ENCODE measurements at places on chromosomes 7 and 10.

GRCh38 chr7:131072505-131073091 lies 255.1 kb upstream of the MKLN1 start:
- no peak for DNase-seq

DNA sequence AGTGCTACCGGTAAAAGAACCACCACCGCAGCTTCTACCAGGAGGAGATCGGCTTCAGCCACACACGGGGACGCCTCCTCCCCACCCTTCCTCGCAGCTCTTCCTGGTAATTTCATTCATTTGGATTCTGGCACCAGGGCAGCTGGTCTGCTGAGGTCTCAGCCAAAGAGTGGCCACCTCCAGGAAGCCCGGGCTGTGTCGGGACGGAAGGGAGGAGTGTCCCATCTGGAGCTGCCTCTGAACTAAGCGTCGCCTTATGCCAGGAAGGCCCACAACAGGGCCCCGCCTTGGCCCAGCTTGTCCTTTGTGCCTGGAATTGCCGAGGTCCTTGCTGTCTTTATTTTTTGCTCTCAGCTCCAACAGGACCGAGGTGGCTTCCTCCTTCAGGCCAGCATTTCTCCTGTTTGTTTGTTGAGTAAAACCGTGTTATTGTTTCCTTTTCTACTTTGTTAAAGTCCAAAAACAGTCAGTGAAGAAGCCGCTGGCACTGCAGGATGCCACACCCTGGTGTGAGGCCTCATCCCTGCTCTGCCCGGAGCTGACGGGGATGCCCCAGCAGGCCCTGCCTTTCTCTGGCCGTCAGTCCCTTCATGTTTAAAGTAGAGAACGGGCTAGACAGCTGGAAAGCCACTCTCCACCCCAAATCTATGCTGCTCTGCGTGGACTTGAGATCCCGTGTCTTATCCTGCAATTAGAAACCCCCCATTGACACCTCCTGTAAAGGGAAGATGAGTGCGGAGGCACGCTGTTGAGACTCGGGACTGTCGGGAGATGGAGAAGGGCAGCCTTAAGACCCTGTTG lies 24.5 kb upstream of the TTYH3 start:
- DNase-seq: no peak

DNA sequence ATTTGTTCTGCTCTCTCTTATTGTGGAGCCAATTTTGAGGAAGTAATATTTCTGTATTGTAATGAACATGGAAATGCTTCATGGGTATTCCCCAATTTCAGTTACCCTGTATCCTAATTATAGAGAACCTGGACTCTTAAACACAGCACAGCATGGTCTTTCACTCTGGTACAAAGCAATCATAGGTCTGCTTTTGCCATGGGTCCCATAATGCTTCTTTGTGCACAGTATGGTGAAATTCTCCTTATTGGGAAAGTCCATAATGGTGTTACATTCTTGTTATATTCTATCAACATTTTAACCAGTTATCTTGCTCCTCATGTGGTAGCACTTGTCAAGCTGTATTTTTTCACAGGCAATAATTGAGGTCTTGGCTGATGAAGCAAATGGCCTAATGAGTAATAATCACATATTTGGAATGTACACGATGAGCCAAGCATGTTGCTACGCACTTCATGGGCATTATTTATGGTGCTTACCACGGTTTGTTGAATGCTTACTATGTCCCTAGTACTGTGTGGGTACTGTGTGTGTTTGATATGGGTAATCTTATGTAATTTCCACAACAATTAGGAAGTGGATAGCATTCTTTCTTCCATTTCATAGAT lies 42.9 kb downstream of the PRKG1 start:
- no peak for DNase-seq

DNA sequence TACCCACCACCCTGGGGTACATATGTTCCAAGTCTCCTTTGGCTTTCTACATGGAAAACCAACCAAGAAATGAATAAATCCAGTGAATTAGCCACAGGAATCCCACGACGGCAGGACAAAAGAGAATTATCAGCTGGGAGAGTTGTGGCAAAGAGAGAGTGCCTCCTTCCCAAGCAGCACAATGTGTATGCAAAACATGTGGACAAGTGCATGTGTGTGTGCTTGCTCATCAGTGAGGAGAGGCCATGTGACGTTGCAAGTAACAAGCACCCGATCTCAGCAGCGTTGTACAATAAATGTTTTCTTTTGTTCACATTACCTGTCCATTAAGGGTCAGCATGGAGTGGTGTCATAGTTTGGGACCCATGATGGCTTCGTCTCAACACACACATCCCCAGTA lies 50.0 kb upstream of the EMX2 start:
- no peak for DNase-seq

- no peak for DNase-seq
Measured at GRCh38 chr7:94973844-94974243, 66.5 kb downstream of the PPP1R9A start.

- DNase-seq: no peak
Measured at GRCh38 chr7:25675789-25676474, 447.6 kb upstream of the NPVF start.

- DNase-seq: no peak
Measured at GRCh38 chr10:17349717-17350116, 104.7 kb downstream of the ST8SIA6 start.

DNA sequence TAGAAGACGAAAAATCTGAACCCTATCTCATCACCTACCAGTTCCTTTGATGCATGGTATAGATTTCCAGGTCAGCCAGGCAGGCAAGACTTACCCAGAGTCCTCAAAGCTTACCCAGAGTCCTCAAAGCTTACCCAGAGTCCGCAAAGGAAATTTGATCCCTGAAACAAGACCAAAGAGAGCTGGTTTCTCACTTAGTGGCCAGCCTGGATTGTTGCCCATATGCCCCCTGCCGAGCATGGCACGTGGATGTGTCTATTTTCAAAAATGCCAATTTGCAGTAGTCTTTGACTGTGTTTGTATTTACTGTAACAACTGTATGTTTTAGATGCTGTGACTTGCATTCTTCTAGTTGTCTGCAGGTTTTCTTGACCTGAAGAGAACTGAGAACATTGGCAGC lies 120.2 kb upstream of the STARD3NL start:
- DNase-seq: no peak

DNA sequence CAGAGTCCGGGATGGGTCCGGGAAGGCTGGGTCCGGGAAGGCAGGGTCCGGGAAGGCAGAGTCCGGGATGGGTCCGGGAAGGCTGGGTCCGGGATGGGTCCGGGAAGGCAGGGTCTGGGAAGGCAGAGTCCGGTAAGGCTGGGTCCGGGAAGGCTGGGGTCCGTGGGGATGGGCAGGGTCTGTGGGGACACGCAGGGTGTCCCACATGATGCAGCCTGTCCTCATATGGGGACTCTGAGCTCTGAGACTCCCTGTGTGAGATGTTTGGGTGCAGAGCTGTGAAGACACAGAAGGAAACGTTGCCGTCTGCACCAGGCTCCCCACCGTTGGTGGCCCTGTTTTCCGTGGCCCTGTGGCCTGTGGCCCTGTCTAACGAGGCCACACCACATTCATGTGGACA lies 45.7 kb upstream of the ADGRA1 start:
- DNase-seq: no peak

DNA sequence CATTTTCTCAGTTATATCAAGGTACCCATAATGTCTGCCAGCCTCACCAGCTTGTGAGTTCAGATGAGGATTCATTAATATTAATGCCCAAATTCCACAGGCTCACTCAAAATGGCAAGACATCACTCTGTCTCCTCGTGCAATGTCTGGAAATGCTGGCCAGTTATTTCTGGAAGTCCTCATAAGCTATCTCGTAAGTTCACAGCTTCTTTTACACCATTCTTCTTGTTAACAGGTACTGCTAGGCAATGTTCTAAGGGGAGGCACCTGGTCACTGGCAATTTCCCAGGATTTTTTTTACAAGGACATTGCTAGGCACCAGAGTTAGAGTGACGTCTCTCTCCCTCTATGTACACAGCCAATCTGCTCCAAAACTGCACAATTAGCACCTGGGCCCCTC lies 80.2 kb upstream of the SEMA3C start:
- no peak for DNase-seq

GRCh38 chr10:1243486-1244234 lies 187.5 kb downstream of the WDR37 start:
- DNase-seq: no peak

- DNase-seq: no peak
Measured at GRCh38 chr10:94417321-94417720, 15.0 kb downstream of the TBC1D12 start.

- no peak for DNase-seq
Measured at GRCh38 chr10:52334595-52334994, 20.5 kb downstream of the DKK1 start.

DNA sequence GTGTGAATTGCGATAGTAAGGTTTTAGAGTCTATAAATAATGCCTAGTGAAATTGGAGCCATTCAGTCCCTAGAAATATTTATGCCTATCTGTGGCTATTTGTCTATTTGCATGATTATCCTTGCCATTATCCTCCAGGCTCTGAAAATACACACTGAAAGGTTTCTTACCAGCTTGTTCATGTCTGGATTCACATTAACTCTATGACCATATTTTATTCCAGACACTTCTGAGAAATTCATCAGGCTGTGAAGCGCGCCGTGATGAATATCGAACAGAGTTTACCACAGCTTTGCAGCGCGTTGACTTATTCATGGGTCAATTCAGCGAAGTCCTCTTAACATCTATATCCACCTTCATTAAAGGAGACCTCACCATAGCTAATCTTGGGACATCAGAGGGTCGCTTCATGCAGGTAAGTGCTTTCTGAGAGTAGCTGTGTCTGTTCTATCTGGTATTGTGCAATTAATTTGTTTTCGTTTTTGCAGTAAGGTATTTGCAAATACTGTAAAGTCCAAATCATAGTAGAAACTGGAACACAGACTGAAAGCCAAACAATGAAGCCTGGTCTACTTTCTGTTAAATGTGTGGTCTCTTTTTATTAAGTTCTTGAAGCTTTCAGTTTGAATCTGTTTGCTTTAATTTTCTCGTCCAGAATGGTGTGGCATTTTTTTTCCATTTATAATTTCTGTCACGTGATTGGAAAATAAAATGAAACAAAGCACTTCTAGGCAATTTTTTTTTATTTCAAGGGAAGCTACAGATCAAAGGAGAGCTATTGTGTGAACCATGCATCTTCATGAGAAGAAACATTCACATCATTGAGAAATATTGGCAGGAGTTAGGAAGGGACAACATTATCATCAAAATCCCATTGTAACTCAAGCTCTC lies 59.7 kb downstream of the MET start:
- DNase-seq: no peak

- DNase-seq: no peak
Measured at GRCh38 chr7:50446542-50446960, 3.6 kb downstream of the FIGNL1 start.

DNA sequence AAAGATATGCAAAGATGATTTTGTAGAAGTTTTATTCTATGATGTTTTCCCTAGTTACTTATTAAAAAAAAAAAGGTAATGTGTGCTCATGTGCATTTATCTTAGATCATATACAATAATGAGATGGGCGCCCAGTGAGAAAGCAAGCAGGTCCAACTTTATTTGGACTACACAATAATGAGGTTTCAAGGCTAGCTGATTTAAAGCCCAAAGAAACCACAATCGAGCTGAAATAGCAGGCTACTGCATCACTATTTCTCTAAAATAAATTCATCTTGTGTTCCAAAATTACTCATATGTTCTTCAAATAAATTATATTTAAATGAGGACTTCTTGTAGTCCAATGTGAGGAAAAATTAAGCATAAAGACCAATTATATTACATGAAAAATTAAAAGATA lies 110.1 kb downstream of the JMJD1C start:
- no peak for DNase-seq

GRCh38 chr10:118851062-118852035 lies 96.6 kb upstream of the CACUL1 start:
- no peak for DNase-seq

GRCh38 chr7:158421361-158421760 lies 166.3 kb downstream of the PTPRN2 start:
- DNase-seq: no peak

DNA sequence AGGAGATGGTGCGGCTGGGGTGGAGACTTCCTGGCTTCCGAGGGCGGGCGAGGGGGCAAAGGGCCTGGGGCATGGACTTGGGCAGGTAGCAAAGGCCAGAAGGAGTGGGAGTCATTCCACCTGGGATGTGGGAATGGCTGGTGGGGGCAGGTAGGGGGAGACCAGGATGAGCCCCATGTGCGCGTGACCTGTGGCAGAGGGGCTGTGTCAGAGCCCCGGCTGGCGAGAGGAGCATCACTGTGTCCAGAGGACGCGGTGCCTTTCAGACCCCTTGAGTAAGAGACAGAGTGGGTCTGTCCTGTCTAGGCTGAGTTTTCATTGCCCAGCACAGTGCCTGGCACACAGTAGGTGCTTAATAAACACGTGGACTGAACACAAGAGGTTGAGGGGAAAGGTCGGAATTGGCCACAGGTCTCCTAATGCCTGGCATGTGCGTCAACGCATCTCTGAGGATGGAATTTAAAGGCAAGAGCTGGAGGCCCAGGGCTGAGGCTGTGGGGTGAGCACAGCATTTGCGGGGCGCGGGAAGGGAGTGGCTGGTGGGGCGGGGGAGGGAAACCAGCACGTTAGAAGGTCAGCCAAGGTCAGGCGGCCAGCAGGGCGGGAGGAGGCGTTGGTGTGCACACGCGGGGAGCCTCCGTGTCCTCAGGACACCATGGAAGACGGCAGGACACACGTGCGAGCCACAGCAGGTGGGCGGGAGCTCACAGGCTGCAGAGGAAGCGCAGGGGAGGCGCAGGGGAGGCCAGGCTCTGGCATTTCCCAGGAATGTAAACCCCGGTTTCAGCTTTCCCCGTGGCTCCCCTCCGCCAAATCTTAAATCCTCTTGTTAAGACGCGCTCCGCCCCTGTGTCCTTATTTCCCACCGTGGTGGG lies 51.8 kb downstream of the CUX1 start:
- no peak for DNase-seq

DNA sequence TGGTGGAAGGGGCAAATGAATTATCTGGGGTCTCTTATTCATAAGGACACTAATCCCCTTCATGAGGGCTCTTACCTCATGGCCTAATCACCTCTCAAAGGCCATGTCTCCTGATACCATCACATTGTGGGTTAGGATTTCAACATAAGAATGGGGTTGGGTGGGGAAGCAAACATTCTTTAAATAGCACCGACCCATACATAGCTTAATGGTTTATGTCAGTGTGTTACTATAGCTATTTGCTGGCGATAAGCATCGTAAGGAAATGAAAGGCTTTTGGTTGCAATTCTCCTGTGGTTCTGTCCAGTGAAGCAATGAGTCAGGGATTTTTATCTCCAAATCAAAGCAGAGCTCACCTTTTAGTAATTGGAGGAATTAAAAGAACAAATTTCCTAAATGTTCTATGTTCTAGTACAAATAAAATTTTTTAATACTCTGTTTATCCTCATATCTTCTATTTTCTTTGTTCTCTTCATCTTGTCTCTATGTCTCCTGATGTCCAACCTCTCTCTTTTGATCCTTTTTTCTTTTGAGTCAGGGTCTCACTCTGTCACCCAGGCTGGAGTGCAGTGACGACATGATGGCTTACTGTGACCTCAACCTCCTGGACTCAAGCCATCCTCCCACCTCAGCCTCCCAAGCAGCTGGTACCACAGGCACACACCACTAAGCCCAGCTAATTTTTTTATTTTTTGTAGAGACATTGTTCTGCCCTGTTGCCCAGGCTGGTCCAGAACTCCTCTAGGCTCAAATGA lies 57.0 kb upstream of the GLCCI1 start:
- DNase-seq: no peak

- no peak for DNase-seq
Measured at GRCh38 chr10:110491346-110491745, 6.4 kb upstream of the DUSP5 start.

- DNase-seq: no peak
Measured at GRCh38 chr7:83166781-83167180, 4.1 kb upstream of the PCLO start.

All from activated CD4-positive, alpha-beta T cell treated with anti-CD3 and anti-CD28 coated beads for 4 hours (primary cell).